Fibroblast of upper back skin (primary cell): ENCODE measurements at places on chromosomes 11 and 22.

GRCh38 chr11:14186046-14186775 lies 172.8 kb downstream of the RRAS2 start:
- no peak for DNase-seq

GRCh38 chr11:71372693-71373657 lies 75.2 kb downstream of the DHCR7 start:
- peak; percentile 9 for DNase-seq

DNA sequence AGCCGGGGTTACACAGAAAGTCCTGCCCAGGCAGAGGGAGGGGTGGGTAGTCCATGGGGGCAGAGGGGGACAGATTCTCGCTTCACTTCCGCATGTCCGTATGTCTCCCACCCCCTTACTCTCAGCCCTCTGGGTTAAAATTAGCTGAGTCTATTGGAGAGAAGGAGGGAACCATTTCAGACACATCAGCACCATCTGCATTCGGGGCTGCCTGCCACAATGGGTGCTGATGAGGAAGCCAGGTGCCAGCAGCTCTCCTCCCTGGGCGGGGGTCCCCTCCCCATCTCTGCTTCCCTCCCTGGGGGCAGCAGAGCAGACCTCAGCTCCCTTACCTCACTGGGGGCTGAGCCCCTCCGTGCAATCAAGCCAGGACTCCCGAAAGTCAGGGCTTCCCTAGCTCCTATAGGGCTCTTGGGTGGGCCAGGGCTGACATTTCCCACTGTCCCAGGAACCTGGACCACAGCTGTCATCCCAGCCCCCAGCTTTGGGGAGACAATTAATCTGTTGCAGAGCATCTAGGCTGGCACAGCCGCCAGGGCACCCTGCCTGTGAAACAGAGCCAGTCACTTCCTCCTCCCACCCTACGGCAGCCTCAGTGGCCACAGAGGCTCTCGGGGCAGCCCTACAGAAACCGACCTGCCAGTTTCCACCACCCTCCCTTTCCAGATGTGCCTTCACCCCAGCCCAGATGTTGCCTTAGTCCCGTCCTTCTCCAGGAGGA lies 67.3 kb downstream of the PDE2A start:
- DNase-seq: no peak

GRCh38 chr11:11626128-11626527 lies 4.3 kb upstream of the GALNT18 start:
- no peak for DNase-seq

DNA sequence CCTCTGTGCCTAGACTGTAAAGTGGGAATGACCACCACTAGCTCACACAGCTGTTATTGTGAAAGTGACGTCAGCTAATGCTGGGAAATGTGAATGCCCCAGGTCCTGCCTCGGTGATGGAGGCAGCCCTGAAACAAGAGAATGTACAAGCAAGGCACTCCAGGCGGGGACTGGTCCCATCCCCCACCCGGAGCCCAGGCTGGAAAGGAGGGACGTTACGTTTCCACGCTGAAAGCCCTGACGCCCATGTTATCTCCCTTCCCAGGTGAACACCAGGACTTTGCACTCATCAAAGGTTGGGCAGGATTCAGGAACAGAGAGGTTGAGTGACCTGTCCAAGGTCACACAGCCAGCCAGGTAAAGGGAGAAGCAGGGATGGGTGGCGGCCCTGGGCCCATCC lies 784 bp downstream of the SULT4A1 start:
- peak; percentile 28 for DNase-seq

DNA sequence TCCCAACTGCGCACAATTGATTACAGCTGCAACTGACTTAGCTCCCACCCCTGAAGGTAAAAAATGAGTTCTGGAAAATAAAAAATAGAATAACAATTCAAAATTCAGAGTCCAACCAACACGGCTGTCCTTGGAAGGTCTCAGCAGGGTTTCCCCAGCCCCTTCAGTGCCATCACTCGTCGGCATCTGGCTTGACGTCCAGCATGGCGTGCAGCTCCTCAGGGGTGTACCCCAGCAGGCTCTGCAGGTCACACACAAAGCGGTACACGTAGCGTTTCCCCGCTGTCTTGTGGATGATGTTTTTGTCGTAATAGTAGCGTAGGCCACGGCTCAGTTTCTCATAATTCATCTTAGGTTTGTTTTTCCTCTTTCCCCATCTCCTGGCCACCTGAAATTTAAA lies 125.2 kb downstream of the ETS1 start:
- DNase-seq: no peak

- peak; percentile 30 for DNase-seq
Measured at GRCh38 chr11:85809863-85810262, 1.1 kb downstream of the SYTL2 start.

DNA sequence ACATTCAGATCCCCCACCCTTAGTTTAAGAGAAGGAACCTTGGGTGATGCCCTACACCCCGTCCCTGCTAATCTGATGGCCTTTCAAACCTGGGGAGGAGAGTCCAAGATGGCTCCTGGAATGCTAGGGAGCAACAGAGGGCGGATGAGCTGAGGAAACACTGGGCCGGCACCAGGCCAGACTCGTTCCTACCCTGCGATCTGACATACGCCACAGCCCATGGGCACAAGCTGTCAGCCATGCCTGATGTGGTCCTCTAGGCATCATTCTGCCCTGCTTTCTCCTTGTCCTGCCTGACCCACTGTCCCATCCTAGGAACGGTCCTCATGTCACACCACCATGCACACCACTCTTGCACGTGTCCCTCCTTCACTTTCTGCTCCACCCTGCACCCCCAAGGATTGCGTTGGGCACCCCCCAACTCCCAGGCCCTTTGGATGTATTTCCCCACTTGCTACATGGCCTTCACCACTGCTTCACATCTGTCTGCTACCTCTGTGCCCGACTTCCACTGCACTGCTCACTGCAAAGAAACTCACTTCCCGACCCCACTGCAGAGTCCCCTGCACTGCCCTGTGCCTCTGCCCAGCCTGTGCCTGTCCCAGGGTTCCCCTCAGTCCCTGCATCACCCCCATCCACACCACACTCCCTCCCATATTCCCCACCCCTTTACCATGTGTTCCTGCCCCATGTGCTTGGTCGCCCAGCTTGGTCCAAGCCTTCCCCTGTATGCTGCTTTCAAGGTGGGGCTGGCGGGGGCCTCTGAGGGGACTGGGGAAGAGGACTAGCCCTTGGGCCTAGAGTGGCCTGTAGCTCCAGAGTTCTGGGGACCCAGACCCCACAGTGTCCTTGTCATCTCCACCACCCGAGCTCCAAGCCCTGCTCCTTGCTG lies 29.2 kb downstream of the USP35 start:
- DNase-seq: no peak

GRCh38 chr22:44049486-44050231 lies 25.6 kb downstream of the PARVB start:
- no peak for DNase-seq

GRCh38 chr11:79062814-79063762 lies 377.7 kb downstream of the TENM4 start:
- DNase-seq: peak; percentile 46

GRCh38 chr22:43487311-43488030 lies 75.7 kb downstream of the MPPED1 start:
- DNase-seq: no peak

GRCh38 chr11:62917906-62918502 lies 3.2 kb downstream of the CHRM1 start:
- DNase-seq: no peak

DNA sequence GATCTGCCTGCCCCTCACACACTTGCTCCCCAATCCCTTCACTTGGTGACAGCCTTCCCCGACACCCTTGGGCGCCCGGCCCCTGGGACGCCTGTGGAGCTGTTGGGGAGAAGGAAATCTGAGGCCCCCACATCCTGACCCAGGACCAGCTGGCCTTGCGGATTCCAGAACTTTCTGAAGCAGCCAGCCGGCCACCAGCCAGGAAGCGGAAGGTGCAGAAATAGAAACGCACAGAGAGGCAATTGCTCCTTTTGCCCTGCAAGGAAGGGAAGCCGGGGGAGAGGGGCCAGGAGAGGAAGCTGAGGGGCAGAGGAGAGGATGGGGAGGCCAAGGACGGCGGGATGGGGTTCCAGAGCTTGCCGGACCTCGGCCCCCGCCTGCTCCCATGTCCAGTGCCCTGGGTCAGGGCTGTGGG lies 66.7 kb upstream of the LINC01488 start:
- DNase-seq: no peak

DNA sequence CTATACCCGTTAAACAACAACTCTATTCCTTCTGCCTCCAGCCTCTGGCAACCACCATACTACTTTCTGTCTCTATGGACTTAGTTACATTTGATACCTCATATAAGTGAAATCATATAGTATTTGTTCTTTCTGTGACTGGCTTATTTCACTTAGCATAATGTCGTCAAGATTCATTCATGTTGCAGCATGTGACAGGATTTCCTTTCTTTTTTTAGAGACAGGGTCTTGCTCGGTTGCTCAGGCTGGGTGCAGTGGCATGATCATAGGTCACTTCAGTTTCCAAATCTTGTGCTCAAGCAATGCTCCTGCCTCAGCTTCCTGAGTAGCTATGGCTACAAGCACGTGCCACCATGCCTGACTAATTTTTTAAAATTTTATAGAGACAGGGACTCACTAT lies 29.4 kb upstream of the SORL1 start:
- DNase-seq: no peak

DNA sequence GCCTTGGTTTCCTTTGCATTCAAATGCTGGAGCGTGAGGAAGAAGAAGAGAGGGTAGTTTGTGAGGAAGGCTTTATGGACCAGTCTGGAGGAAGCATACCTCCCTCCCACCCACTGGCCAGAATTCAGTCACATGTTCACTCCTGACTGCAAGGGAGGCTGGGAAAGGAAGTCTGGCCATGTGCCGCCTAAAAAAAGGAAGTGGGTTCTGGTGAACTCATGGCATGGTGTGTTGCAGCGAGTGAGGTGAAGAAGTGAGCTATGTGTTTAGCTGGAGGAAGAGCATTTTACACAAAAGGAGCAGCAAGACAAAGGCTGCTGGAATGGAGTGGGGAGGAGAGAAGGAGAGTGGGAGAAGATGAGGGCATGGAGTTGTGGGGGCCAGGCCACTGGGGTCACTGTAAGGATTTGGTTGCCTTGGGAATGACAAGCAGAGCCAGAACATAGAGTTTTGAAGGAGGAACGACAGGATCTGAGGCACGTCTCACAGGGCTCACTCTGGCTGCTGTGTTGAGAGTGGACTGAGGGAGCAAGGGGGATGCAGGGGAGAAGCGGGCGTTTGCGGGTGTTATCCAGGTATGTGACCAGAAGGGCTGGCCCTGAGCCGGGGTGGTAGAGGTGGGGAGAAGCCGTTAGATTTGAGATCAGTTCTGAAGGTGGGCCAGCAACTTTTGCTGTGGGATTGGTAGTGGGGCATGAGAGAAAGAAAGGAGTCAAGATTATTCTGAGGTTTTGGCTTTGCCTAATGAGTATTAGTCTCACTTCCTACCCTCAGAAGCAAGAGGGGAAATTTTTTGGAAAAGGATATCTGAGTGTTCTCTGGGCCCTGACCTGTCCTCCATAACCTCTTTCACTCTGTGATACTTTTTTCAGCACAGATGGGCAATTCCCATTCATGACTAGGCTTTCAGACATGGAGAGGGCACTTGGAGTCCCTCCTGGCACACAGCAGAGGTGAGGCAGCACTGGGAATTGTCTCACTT lies 26.4 kb downstream of the BMAL1 start:
- DNase-seq: no peak

GRCh38 chr11:46180736-46181135 lies 59.5 kb upstream of the PHF21A start:
- DNase-seq: peak; percentile 87

DNA sequence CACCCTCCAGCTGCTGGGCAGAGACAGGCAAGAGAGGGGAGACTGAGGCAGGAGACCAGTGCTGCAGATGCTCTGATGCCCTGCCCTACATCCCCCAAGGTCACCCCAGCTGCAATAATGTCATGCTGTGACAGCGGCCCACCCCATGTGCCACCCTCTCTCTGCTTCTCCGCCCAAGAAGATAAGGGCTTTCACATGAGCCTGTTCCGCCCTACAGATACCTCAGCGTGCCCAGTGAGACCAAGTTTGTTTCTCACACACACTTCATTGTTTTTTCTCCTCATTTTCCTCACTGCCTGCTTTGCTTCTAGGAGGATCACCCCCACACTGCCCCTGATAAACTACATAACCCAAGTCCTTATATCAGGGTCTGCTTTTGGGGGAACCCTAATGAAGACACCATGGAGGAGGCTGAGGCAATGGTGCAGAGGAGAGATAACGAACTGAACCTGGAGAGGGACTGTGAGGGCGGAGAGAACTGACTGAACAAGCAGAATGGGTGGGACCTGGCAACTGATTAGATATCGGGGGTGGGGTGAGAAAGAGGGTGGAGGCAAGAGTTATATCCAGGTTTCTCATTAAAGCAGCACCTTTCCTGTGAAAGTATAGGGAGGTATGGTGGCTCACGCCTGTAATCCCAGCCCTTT lies 37.5 kb upstream of the TSKU start:
- DNase-seq: no peak

GRCh38 chr22:38051900-38052862 lies 5.0 kb upstream of the PICK1 start:
- peak; percentile 74 for DNase-seq

DNA sequence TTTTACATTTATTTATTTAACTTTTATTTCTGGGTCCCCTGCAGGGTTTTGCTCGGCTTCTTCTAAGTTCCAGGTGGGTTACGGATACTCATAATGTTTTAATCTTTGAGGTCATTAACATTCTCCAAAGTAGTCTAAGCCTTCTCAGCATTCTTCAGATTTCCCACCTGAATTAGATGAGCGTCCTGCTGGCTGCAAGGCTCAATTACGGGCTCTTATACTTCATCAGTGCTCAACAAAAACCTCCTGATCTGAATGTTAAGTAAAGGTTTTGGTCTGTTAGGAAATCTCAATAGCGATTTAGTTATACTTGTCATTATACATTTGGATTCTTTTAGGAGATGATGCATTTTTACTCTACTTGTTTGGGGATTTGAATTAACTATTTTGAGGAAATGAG lies 27.3 kb upstream of the NFRKB start:
- DNase-seq: no peak

DNA sequence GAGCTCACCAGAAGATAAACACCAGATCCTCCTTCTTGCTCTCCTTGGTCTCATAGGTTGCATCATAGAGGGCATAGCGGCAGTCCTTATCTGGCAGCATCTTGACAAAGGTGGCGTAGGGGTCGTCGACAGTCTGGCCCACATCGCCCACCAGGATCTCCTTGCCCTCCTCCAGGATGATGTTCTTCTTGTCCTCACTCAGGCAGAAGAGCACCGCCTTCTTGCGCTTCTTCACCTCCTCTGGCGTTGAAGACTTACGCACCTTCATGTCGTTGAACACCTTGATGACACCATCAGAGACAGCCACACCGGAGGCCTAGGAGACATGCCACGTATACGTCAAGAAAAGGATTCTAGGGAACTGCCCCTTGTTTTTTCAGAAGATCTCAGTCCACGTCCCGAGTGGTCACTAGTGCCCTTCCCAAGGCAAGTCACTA lies 2.0 kb downstream of the CFL1 start:
- no peak for DNase-seq
